ENCODE measurements at places on chromosomes 11 and 22.

DNA sequence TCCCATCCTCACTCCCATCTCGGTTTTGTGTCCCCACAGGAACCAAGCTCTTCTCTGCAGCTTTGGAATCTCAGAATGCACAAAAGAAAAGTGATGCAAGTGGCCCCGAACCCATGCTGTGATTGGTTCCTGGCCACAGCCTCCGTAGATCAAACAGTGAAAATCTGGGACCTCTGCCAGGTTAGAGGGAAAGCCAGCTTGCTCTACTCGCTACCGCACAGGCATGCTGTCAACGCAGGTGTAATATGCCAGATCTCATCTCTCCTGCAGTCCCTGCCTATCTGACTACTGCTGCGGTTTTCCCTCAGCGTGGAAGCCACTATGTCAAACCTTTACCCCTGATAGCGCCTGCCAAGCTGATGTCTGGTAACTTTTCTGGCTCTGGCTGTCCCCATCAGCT, 200.5 kb upstream of the LRRC4C start:
- no peak for DNase-seq

DNA sequence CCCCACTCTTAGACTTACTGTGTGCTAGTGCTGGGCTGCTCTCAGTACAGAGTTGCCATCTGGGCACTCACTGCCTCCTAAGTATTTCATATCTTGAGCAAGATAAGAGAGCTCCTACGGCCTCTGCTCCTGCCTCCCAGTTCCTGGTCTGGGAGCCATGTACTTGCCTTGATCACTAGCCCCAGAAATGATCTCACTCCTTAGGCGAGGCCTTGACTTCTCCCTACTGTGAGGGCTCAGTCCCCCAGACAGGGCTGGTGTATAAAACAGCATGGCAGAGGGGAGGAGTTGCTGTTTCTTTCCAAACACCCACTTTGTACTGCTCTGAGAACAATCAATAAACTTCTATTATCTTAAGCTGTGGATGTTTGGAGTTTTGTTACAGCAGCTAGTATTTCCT, 47.4 kb upstream of the TP53I11 start:
- no peak for DNase-seq

DNA sequence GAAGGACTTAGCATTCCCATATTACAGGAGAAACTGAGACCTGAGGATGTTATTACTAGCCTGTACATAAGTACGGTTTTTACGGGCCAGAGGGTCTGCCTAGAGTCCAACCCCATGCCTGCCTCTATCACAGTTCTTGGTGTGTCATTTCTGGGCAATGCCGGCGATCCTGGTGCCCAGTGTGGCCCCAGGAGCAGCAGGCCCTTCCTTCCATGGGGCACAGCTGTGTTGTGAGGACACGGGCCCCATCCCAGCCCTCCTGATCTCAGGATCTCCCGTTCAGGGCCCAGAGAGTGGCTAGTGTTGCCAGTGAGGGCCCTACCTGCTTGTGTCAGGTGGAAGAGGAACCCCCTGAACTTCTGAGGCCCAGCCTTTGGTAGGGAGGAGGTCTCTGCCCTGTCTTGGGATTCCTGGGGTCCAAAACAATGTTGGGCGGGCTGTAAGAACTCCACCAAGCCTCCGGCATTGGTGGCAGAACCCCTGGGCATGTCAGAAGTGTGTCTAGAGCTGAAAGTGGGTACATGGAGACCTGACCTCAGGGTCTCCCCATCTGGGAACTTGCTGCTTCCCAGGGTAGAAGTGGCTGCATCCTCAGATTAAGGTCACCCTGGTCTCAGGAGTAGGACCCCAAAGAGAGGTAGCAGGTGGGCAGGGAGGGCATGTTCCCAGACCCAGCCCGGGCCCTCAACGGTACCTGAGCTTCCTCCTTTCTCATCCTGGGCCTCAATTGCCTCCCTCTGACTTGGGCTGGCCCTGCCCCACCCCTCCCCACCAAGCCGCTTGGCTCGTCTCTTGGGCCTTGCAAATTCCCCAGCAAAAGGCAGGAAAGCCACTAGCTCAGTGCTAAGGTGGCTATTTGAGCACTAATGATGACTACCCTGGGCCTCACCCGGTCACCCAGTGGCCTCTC, 74.6 kb upstream of the KCNQ1OT1 start:
- no peak for DNase-seq

DNA sequence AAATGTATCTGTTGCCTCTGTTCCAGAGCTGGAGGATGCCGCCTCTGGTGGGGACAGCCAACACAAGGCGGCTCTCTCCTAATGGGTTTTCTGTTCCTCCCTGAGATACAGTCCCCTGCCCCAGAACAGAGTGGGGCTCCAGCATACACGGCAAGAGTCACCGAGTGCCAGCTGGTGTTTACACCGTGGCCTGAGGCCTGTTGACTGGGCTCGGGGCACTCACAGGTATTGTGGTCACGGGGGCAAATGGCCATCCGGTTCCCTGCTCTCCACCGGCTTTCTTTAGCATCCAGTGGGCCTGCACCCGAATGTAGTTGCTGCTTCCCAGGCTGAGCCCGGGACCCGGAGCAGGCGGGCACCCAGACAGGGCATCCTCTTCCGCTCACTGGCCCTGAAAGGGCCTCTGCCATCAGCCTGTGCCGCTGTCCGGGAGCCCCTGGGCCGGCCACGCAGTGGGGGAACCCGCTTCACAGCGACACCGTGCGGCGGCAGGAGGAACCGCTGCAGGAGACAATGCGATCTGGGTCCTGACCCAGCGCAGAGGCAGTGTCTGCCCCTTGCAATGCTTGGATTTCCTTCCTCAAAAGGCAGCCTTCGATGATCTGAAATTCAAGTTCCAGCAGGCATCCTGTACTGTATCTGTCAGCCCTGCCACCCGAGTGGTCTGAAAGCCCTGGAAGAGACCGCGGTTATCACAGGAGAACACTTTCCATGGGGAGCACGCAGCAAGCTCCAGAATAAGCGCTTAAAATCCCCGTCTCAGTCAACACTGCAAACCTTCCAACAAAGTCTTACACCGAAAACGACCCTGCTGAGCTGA, 859 bp upstream of the KRTAP5-5 start:
- peak; percentile 15 for DNase-seq

GRCh38 chr22:37426706-37427134, 559 bp downstream of the ELFN2 start:
- DNase-seq, result no peak

Measured in activated CD4-positive, CD25-positive, alpha-beta regulatory T cell treated with anti-CD3 and anti-CD28 coated beads, Interleukin-2, amount 50 U/mL, for 16 hours (primary cell).